ENCODE measurements at places on chromosomes 7 and 10.
A peak's percentile ranks its signal among the peaks of the same experiment; 100 is the strongest.

DNA sequence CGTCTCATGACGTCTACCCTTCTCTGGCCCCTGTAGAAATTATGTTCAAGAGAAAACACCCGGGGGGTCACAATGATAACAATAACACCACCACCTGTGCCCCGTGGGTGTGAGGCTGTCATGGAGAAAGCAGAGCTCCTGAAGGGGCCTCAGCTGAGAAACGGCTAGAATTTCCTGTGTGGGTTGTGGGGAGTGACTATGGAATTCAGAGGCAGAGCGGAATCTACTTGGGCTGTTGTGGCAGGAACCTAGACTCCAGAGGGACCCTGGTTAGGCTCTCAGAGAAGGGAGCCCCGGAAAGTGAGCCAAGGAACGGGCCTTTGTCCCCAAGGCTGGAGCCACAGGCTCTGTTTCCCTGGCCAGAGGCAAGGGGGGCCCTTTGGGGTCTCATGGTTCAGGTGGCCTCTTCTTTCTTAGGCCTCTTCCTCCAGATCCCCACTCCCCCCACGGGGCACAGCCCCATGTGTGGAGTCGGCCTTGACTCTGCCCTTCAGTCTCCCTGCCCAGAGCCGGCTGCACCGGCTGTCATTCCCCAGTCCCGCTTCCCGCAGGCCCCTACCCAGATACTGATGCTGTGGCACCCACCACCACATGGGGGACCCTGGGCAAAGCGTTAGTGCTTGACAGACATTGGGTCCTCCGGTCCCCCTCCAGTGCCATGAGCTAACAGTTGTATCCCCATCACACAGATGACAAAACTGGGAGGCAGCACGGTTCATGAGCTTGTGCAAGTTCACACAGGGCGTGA lies 6.5 kb upstream of the GIMAP8 start:
- DNase-seq = no peak

DNA sequence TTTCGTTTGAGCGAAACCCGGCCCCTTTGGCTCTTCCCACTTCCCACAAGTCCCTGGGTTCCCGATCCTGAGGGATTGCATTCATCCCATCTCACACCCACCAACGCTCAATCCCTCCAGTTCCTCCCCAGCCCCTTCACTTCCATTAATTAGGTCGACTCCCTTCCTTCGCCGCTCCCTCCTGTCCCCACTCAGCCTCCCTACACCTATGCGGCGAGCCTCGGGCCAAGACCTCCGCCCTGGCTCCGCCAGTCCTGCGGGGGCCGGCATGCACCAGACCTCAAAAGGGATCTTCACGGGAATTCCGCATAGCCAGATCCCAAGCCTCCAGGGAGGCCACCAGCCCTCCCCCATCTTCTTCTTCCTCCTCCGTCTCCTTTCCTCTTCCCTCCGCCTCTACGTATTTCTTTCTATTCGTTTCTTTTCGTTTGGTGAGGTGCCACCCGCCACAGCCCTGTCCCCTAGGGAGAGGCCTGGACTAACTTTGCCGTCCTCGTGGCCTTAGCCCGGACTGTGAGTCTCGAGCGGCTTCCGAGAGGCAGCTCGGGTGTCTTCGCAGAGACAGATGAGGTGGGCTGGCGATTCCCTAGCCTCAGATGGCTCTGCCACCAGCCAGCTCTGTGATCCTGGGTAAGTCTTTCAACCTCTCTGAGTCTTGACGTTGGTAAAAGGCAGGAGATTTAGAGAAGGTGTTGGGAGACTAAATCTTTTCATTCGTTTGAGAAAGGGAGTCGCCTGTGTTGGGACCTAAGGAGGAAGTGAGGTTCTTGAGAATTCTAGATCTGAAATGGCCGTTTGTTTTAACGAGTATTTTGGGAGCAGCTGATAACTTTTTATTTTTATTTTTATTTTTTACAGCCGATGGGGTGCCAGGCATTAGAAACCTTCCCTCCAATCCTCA lies 8.1 kb upstream of the LBX1 start:
- no peak for DNase-seq

GRCh38 chr7:111690364-111691111 lies 128.2 kb upstream of the IMMP2L start:
- no peak for DNase-seq

- DNase-seq = no peak
Observed at GRCh38 chr10:71533936-71534335, 137.2 kb downstream of the CDH23 start.

GRCh38 chr7:49878627-49879026 lies 105.2 kb downstream of the VWC2 start:
- no peak for DNase-seq

- no peak for DNase-seq
Observed at GRCh38 chr10:5625992-5626777, 40.2 kb downstream of the ASB13 start.

DNA sequence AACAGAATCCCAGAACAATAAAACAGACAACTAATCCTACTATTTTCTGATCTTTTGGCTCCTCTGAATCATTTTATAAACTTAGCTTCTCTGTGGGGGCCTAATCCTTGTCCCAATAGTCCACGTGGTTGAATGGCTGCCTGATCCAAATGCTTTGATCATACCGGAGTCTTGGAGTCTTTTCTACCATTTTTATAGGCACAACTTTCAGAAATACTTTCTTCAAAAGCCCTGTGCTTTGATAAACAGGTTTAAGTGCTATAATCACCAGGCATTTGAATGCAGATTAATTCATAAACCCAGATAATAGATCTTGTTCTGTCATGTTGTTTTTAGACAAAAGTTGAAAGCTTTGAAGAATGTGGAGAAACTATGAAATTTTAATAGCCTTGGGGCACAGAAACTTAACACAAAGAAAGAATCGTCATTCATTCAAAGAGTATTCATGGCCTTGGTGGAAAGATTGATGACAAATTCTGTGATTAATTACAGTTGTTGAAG lies 163.7 kb downstream of the AHR start:
- no peak for DNase-seq

- no peak for DNase-seq
Observed at GRCh38 chr10:130301021-130301892, 165.1 kb downstream of the GLRX3 start.

GRCh38 chr10:98224996-98225395 lies 43.0 kb downstream of the LOXL4 start:
- DNase-seq = no peak

DNA sequence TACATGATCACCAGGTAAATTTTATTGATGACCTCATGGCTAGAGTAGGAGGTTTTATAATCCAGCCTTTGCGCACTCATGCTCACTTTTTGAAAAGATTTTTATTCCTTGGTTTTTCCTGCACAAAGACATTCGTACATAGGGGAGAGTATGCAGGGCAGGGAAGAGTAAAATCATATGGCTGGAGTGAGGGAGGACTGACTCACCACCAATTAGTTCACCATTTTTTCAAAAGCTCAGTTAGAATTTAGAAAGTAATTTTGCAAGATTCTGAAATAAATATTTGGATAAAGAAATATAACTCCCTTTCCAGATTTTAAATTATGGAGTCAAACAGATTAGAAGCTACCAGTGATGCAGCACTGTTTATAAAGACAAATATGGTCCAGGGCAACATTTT lies 111.9 kb downstream of the SEMA3D start:
- no peak for DNase-seq

- DNase-seq = no peak
Observed at GRCh38 chr10:47397256-47397655, 13.2 kb upstream of the ZNF488 start.

- peak; percentile 23 for DNase-seq
Observed at GRCh38 chr10:78437998-78438906, 404.6 kb downstream of the RPS24 start.

DNA sequence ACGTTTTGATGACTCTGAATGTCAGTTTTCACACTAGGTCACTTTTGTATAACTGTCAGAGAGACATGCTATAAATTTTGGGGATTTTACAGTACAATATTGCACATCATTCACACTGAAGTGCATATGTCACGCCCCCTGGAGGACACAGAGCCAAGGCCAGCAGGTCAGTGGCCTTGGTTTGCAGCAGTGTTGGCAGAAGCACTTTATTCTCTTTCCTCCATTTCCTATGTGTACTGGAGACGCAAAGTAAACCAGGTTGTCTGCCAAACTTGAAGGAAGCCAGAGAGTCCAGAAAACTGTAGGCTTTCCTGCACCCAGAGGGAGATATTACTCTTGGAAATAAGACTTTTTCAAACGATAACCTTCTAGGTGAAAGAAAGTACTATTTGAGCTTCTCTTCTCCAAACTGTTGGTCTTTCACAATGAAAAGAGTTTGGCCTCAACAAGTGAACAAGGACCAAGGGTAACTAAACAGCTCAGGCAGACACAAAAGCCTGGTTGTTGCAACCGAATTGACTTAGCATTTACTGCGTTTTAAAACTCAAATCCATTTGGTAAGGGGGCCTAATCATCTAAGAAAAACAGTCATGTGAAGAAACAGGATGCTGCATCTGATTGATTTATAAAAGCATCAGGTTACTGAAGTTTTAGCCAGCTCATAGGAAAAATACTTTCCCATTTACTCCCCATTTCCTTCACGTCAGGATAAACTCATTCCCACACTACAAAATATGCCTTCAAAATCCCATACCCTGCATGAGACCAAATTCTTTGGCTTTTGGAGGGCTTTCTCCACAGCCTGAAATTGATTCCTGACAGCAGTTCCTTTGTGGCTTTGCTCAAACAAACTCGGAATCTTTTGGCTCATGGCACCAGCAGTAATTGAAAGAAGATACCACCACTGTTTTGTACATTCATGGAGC lies 83.0 kb upstream of the SEC61G start:
- DNase-seq = peak; percentile 58

GRCh38 chr10:126639084-126639483 lies 31.4 kb downstream of the C10orf90 start:
- DNase-seq = no peak

GRCh38 chr7:32586291-32587221 lies 91.3 kb downstream of the AVL9 start:
- peak; percentile 87 for DNase-seq

DNA sequence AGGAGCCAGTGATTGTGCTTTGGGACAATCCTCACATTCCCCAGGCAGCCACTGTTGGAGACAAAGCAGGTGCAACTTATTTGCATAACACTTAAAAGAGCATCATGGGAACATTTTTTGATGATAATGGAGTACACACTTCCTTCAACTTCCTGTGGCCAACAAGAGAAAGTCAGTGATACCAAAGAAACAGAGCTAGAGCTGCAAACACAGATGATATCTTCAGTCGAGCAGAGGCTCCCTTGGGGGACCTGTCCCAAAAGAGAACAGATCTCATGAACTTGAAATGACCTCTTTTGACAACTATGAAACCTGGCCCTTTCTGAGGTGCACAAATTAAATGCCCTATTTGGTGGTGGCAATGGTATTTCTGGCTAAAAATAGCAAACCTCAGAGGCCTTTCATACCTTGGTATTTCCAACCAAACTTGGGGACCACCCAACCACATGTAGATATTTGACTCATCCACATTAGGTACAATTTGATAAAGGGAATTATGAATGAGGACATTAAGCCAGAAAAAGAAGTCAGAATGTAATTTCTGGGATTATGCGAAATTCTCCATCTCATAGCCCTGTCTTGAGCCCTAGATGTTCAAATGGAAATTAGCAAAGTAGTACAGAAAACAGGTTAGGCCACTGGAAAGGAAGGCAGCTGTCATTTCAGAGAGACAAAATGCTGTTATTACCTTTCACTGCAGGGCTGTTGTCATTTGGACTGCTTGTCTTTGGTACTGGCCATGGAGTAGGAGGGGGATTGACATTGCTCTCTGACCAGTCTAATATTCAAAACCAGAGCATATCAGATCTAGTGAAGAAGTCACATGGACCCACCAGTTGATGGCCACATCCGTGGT lies 146.2 kb downstream of the ICA1 start:
- no peak for DNase-seq

GRCh38 chr7:117411539-117411938 lies 15.8 kb downstream of the ASZ1 start:
- DNase-seq = no peak

GRCh38 chr7:37109843-37110242 lies 338.8 kb downstream of the ELMO1 start:
- DNase-seq = peak; percentile 30

GRCh38 chr10:61617180-61617579 lies 45.5 kb upstream of the CABCOCO1 start:
- DNase-seq = no peak

Data from Kasumi-1 (cell line).